ENCODE measurements at places on chromosomes 6 and 20.

DNA sequence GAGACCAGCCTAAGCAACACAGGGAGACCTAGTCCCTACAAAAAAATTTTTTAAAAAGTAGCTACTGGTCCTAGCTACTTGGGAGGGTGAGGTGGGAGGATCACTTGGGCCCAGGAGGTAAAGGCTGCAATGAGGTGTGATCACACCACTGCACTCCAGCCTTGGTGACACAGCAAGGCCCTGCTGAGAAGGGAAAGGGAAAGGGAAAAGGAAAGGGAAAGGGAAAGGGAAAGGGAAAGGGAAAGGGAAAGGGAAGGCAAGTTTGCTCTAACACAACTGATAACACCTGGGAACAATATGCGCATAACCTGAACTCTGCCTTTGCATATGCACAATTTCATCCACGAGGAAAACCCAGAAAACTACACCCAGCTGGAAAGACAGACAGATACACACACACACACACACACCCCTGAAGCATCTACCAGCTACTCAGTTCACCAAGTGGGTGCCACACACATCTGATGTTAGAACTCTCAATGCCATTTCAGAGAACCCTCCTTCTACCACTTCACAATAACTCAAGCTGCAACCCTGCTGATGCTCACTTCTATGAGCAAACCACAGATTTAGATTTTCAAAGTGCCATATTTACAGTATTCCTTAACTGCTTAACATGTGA lies 19.1 kb downstream of the B4GALT5 start:
- DNase-seq = no peak

GRCh38 chr6:27161946-27162603 lies 85.4 kb upstream of the PRSS16 start:
- DNase-seq = peak; percentile 81

- peak; percentile 64 for DNase-seq
Observed at GRCh38 chr20:24497851-24498250, 28.4 kb downstream of the SYNDIG1 start.

GRCh38 chr6:147055821-147056392 lies 148.3 kb upstream of the STXBP5 start:
- DNase-seq = no peak
